Eye (tissue), 1 donor: ENCODE measurements at places on chromosomes 7 and 10.

DNA sequence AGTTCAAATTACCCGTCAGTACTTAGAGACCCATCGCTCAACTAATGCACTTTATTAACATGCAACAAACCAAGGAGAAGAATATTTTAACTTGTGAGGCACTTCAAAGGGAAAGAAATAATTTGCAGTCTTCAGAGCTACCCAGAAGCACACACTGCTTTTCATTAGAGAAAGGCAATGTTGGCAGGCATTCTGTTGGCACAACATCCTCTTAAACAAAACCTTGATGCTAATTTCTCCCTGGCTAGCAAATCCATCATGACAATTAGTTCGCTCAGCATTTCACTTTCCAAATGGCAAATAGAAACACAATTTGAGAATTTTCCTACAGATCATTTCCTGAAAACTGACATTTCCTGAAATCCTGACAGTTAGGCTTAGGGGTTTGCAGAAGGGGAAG is 155.6 kb upstream of the FAM13C start:
- no peak for DNase-seq

- DNase-seq = no peak
Observed at GRCh38 chr10:128664729-128665128, 538.5 kb upstream of the MKI67 start.

- DNase-seq = no peak
Observed at GRCh38 chr7:135197906-135198655, 13.2 kb downstream of the WDR91 start.

- DNase-seq = no peak
Observed at GRCh38 chr10:115604627-115605026, 511.5 kb downstream of the ATRNL1 start.

- DNase-seq = no peak
Observed at GRCh38 chr7:131124867-131125266, 202.8 kb upstream of the MKLN1 start.

DNA sequence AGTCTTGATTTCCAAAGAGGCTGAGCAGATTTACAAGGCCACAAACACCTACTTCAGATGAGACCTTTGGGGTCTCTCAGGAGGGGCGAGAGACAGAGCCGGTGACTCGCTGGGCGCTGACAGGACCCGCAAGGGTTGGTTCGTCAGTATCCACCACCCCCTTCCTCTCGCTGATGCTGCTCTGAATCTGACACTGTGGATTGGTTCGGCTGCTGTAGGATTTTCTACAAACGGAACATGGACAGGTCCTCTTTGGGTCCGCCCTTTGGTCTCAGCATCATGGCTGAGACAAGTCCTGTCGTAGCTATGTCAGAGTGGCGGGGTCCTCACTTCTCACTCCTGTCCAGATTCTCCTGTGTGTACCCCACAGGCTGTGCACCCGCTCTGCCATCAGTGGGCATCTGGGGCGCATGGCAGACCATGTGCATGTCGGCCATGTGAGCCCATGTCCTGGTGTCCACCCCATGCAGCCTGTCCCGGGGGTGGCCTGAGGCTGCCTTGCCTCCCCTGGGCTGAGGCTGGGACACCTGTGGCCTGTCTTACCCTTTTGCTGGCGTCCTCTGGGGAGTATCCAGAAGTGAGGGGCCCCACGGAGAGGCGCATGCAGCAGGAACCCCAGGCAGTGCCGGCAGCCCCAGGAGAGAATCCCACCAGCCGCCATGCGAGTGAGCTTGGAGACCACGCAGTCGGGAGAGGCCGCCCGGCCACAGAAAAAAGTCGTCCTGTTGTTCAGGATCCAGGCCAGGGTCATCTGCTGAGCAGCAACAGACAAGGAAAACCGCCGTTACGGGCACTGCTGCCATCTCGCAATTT is 21.6 kb upstream of the FAM20C start:
- DNase-seq = no peak

GRCh38 chr7:135147899-135148721 is at the start of gene TMEM140:
Gene TMEM140 (plus strand): TSS chr7:135148072. CDS start chr7:135164442, 16,370 bp downstream.
- no peak for DNase-seq

- DNase-seq = peak; percentile 74
Observed at GRCh38 chr7:23469150-23469960, 936 bp downstream of the IGF2BP3 start.

DNA sequence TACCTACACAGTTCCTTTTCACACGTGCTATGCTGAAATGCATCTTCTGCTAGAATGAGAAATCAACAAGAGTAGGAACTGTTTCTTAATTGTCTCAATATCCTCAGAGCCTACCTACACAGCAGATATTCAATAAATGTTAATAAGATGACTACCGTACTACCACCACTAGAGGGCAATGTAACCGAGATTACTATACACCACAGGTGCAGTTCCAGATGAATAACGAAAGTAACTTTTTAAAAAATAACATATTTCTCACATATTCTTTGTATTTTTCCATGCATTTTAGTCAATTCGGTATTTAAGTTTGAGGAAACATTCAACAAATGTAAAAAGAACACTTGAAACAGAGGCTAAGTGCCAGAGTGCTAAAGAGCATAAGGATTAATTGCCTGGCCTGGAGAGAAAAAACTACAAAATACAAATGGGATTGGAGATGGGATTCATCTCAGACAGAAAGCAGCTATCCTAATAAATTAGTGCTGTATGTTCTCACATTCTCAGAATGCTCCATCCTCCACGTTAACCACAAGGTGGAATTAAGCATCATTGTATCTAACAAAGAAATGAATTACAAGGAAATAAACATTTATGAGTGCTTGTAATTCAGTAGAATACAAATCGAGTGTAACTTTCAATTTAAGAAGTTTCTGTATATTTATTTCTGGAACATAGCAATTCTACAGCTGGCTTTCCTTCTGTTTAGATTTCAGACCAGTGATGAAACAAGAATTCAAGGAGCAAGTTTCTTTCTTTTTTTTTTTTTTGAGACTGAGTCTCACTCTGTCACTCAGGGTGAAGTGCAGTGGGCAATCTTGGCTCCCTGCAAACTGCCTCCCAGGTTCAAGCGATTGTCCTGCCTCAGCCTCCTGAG is 20.3 kb upstream of the HECTD2 start:
- DNase-seq = peak; percentile 84

GRCh38 chr10:63388421-63389031 is 77.3 kb downstream of the JMJD1C start:
- DNase-seq = no peak

- DNase-seq = no peak
Observed at GRCh38 chr7:30186725-30187124, 51.9 kb downstream of the MTURN start.

DNA sequence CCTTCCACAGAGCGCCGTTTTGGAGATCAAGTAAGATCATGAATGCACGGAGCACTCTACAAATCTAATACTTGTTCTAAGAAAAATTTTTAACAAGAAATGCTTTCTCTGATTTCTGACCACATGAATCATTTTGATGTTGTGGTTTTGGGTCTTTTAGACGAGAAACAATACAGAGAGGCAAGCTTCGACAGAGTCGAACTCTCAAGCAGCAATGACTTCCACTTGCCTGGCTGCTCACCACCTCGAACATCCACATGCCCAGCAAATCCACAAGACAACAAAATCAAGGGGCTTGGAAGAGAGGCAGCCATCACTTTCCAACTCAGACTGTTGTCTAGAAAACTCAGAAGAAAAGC is 69.4 kb upstream of the GSDME start:
- no peak for DNase-seq

- no peak for DNase-seq
Observed at GRCh38 chr10:119640875-119641526, 10.2 kb upstream of the BAG3 start.

DNA sequence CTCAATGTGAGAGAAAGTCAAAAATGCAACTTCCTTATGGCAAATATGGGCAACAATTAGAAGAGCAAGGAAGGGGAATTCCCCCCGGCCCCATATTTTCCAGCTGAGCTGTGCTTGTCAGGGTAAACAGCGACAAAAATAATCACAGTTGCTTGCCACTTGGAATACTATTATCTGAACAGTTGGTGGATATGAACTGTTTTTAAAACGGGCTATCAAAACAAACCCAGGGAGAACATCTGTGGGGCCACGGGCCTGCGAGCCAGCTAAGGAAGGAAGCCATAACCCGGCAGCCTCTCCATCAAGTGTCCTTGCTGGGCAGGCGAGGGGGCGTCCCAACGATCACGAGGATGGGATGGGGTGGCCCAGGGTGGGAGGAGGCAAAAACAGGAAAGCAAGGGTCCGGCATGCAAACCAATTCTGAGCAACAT is 228.4 kb downstream of the ARHGAP12 start:
- no peak for DNase-seq

DNA sequence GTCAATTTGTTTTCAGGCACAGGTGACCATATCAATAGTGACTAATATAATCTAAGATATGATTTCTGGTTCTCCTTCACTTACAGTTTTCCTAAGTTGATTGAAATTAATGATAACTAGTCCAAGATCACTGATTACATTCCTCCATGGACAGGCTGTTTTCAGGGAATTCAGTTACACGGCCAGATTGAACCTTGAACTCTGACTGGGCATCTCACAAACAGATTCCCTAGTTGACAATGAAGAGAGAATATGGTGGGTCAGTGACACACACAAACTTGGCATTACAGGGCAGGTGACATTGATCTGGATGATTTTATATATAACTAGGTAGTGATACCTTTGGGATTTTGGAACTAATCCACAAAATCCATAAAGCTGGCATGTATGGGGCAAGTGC is 110.2 kb upstream of the EGR2 start:
- DNase-seq = no peak

GRCh38 chr7:22667562-22668239 is 59.3 kb upstream of the IL6 start:
- DNase-seq = no peak

GRCh38 chr7:133854739-133855138 is 272.4 kb upstream of the LRGUK start:
- peak; percentile 82 for DNase-seq

- DNase-seq = peak; percentile 67
Observed at GRCh38 chr7:97480772-97481390, 251.0 kb upstream of the TAC1 start.

- no peak for DNase-seq
Observed at GRCh38 chr10:366186-366585, 230.9 kb downstream of the ZMYND11 start.

DNA sequence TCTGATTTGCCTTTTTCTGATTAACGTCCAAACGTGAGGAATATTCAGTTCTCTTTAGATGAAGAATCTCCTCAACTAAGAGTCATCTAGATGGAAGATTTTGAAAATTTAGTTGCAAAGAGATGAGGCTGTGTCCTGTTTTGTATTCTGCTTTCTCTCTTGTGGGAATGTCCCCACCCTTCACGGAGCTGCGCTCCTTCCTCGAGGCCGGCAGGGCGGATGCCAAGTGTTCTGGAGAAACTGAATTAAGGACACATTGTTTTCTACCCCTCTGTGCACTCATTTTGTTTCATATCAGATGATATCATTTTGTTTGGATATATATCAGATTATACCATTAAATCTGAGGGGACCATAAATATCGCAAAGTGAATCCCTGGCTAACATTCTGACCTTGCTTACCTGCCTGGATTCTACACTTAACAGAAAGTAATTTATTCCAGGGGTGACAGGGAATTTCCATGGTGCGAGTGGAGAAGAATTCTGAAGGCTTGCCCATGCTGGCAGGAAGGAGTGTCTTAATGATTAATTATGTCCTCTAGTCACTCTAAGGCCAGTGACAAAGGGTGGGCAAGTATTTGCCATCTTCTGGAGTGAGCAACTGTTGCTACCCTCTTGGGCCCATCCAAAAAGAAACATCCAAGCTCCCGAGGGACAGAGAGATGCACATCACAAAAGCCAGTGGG is 47.9 kb upstream of the IGFBP3 start:
- no peak for DNase-seq

GRCh38 chr10:132465193-132465888 is 68.3 kb downstream of the PWWP2B start:
- DNase-seq = no peak

GRCh38 chr7:30430276-30430675 is 48.3 kb downstream of the NOD1 start:
- DNase-seq = peak; percentile 28

- no peak for DNase-seq
Observed at GRCh38 chr10:28014651-28015050, 15.8 kb upstream of the ODAD2 start.

DNA sequence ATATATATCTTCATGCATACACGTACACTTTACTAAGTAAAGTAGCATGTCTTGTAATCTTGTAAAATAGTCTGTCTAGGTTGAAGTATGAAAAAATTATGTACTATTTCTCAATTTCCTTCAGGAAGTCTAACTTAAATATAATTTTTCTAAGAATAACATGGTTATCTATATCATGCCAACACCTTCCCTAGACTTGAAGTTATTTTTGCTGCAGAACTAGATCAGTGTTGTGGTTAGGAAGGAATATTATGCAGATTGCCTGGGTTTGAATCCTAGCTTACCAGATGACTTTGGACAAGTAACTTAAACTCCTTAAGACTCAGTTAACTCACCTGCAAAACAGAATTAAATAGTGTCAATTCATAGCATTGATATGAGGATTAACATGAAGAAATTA is 142.2 kb upstream of the SEMA3A start:
- DNase-seq = no peak

DNA sequence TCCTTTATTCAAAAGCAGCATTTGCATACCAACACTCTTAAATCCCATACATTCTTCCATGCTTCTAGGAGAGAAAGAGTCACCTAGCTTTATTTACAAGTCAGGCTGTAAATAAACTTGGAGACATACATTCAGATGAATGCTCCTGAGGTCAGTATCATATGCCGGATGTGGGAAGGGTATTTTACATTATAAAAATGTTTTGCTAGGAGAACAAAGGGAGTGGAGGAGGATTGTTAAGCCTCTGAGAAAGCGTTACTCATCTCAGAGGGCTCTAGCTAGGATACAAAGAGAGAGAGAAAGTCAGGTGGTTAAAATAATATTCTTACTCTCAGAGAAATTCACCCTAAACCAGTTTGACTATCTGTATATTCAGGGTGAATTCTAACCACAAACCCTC is 300.9 kb upstream of the NPSR1 start:
- no peak for DNase-seq
